ENCODE measurements at places on chromosomes 2 and 18.

- no peak for DNase-seq
Observed at GRCh38 chr2:239775623-239776435, 249.3 kb downstream of the NDUFA10 start.

DNA sequence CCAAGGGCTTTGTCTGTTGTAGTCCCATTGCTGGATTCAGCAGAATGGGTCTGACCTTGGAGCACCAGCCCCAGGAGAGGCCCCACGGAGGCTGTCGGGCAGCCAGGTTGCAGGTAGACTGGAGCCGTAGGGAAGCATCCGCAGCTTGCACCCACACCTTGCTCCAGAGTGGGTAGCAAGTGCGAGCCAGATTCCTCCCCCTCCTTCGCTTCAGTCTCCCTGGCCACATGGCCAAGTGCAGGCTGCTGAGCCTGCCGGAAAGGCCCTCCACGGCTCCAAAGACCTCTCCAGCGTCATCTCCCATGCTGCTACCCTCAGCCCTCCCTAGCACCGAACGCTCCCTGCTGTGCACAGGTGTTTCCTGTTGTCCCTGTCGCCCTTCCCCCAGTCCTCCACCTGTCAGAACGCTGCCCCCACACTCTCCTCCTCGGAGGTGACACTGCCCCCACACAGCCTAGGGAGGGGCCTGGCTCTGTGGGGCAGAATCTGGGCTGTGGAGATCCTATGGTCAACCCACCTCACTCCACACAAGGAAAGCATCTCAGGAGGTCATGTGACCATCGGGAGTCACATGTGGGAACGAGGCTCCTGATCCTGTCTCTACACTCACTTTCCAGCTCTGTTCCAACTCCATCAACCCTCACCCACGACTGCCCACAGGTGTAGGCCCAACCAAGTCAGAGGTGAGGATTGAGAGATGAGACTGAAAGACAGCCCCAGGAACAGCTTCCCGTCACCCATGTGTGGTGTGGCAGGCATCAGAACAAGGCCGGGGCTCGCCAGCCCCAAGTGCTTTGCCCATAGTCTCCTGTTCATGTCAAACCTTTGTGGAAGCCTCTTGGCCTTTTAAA, 8.3 kb downstream of the KCNF1 start:
- no peak for DNase-seq

DNA sequence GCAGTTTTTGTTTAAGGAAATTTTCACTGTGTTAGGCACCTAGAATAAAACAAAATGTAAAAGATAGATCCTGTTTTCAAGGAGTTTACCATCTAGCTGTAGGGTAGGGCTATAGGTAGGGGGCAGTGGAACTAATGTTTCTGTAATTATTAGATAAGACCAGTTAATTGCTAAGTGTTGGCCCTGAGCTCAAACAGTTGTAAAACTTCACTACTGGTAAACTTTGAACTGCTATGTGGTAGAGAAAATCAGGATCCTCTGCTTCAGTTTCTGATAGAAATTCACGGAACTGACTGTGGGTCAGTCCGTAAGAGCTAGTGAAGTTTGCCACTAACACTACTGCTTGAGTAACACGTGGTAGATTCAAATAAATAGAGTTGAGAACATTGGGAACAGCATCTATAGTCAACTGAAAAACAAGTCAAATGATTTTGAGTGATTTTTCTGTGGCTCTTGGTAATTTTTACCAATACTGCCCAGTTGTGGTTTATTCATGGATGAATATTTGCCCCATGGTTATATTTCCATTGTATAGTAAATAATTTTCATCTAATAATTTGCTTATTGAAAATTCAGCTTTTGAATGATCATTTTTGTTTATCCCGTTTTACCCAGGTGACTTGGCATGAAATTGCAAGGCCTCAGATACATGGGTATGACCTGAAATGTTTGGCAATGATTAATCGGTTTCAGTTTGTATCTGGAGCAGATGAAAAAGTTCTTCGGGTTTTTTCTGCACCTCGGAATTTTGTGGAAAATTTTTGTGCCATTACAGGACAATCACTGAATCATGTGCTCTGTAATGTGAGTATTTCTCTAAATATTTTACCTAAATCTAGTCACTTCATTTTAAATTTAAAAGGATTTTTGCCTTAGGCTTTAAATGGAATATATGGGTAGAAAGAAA, 26.4 kb downstream of the ELP2 start:
- DNase-seq: no peak

DNA sequence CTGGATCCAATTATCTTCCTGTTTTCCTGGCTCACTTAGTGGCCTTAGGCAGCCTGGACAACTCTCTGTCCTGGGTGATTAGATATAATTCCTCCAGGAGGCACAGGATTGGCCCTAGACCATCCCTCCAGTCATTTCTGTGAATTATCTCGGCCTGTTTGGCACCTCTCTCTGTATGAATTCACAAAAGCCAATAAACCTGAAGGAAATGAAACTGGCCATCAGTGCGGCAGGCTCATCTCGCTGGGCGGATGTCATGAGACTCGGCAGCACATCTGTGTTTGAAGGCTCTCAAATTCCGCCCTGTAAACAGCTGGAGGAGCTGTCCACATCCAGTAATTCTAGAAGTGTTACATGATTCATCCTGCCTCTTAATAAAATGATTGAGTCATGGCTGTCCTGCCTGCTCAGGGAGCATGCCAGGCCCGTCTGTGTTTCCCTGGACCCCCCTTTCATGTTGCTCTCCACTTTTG, 38.6 kb downstream of the ACOXL start:
- DNase-seq: no peak

- no peak for DNase-seq
Observed at GRCh38 chr2:80012061-80012460, 292.5 kb downstream of the LRRTM1 start.

- no peak for DNase-seq
Observed at GRCh38 chr2:238302087-238302486, 13.7 kb upstream of the PER2 start.

- no peak for DNase-seq
Observed at GRCh38 chr2:47019532-47019931, 103.9 kb upstream of the MCFD2 start.

GRCh38 chr2:57698935-57699449, 347.6 kb upstream of the VRK2 start:
- no peak for DNase-seq

Measured in putamen (tissue), 1 donor.